H54 (cell line): ENCODE measurements at places on chromosomes 2 and 18.

DNA sequence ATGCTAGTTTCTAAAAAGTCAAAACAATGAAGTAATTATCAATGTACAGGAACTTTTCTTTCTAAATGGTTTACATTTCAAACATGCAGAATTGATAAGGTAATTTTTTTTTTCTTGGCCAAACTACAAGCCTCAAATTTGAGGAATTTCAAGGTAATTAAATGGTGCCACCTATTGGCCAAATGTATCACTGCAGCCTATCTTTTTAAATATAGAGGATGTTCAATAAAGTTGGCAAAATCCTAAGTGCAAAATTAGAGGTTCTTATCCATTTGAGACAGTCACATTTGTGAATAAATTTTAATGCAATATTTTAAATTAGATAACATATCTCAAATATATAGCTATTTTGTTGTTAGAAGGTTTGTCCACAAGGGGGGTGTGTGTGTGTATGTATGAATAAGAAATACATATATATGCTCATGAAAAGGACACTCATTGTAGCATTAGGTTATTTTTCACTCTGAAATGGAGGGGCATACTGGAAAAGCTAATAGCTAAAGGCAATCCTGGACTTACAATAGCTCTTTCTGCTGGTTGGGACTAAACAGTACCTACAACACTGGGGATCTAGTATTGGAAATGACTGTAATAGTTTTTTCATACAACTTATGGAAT is 26.2 kb downstream of the MMADHC start:
- no peak for DNase-seq

DNA sequence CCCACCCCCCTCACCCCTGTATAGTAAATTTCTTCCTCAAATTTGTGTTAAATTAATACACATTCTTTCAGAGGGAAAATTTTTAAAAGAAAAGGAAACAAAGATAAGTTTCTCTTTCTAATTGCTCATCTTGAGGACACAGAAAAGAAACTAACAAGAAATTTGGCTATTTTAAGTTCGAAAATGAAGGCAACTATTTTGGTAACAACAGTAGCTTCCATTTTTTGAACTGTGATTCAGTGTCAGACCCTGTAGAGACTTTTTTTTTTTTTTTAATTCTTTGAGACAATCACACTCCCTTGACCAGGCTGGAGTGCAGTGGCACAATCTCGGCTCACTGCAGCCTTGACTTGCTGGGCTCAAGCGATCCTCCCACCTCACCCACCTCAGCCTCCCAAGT is 194.9 kb downstream of the SS18 start:
- no peak for DNase-seq

DNA sequence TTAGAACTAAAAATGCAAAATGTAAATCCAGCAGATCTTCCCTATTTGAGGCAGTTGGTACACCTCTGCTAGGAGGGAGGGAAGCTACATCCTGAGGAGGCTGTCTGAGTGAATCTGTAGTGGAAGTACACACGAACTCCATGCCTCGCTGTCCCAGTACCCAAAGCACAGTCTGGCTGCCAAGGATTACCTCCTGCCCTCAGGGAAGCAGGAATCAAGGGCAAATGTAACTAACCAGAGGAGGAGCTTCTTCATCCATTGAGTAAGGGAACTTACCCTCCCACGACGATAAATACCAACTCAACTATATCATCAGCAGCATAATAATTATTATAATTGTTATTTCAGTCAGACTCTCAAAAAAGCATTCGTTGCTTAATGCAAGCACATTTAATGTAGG is 2.1 kb downstream of the DHRS9 start:
- no peak for DNase-seq

DNA sequence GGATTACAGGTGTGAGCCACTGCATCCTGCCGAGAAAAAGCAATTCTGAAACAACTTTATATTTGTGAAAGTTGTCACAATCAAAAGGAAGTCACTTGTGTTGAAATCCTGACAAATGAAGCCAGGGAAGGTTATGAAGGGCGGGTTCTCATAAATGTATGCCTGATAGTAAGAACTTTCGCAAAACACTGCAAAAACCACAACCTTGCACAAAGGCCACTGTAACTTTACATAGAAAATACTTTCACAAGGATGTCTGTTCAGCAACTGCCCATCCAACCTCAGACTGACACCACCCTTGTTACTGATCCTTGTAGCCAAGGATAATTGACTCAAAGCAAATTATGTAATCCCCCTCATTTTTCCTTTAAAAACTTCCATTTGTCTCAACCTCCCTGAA is 90.6 kb downstream of the SLC4A3 start:
- DNase-seq, result no peak

GRCh38 chr2:2127467-2127866 is 203.6 kb downstream of the MYT1L start:
- no peak for DNase-seq

DNA sequence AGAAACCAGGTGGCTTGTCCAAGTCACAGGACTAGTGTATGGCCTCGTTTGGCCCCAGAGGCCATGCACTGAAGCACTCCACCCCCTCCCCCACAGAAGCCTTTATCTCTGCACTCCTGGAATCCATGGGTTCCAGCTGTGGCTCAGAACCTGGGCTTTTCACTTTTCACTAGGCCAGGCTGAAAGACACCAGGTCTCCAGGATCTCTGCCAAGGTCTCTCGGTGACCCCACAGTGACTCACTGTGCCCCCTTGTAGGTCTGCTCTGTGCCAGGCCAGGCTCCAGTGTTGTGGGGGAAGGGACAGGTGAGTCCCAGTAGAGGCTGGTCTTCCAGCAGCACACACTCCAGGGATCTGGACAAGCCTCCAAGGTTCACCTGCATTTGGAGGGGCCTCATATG is 31.0 kb upstream of the GLI2 start:
- no peak for DNase-seq

DNA sequence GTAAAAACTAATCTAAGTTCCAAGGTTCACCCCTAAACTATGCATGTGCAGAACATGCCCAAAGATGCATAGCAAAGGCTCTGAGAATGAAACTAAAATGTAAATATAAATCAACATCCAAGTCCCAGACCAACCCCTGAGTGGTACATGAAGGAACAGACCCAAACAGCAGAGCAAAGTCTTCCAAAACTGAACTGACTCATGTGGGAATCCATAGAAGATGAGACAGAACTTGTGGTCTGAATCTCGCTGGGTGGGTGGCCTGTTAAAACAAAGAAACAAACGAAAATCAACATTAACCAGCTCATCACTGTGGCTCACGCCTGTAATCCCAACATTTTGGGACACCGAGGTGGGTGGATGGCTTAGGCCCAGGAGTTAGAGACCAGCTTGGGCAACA is 29.5 kb upstream of the ATRAID start:
- no peak for DNase-seq
